Left renal pelvis (tissue), 4 donors: ENCODE measurements at places on chromosomes 7 and 10. TPM values are rescaled to one million over a fixed set of nuclear protein-coding genes. Genes with fewer than 3 reads are reported as not detected.

Gene RBP4
- polyA plus RNA-seq = 0.27 TPM

Gene UFSP1
- 1.2 TPM for polyA plus RNA-seq

Gene STEAP2
- 17.3 TPM for polyA plus RNA-seq

Gene CHAT
- polyA plus RNA-seq = not detected

Gene CABCOCO1
- 0.59 TPM for polyA plus RNA-seq

Gene C10orf105
- polyA plus RNA-seq = 0.21 TPM

Gene AKR1C8
- 0.20 TPM for polyA plus RNA-seq
